GM23338 (cell line): ENCODE measurements at places on chromosomes 5 and 9.

GRCh38 chr9:114656301-114656700 lies 1.3 kb downstream of the TEX53 start:
- no peak for DNase-seq

GRCh38 chr9:109588415-109588814 lies 90.3 kb upstream of the PTPN3 start:
- DNase-seq, result no peak

DNA sequence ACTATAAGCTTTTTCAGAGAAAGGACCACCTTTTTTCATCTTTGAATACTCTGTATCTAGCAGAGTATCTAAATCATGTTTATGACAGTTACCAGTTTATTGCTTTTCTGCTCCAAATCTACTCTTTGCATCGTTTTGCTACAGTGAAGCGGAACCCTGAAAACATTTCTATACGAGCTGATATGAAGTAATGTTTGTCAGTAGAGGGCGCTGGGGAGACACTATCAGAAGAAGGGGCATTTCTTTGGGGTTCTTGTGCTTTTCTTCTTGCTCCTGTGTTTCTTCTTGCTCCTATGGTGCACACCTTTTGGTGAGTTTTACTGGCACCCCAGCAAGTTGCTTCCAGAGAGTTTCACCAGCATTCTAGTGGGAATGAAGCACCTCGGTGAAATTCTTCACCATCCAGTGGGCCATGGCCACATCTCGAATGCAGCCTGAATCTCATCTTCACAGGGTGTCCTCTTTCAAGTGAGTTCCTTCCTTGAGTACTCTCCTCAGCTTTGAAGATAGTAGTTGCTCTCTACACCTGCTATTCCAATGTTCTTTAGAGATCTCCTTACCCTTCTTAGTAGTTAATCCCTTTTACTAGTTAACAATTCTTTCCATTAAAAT lies 98.4 kb downstream of the FGF1 start:
- DNase-seq, result peak; percentile 93

DNA sequence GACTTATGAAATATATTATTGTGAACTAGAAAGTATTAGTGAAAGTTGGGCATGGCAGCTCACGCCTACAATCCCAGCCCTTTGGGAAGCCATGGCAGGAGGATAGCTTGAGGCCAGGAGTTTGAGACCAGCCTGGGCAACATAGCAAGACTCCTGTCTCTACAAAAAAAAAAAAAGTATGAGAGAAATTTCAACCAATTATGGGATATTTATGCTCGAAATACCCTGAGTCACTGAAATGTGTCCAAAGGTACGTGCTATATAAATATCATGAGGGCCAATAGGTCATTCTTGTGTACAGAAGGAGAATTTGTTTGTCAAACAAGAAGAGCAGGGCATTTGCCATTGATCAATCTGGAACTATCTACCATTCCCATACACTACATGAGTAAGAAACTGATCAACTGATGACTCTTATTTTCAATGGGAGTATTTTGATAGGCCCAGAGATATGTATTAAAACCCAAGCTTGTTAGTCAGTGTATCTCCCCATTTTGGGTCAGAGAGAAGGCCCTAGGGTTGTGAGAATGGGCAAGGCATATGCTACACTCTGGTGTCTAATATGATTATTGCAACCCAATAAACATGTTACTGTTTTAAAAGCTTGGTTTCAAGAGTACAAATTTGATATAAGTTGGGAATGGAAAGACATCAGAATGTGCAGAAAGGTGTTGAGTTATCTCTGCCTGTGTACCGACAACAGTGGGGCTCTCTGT lies 21.7 kb upstream of the HOMER1 start:
- DNase-seq, result no peak

- no peak for DNase-seq
Observed at GRCh38 chr9:20355022-20355421, 267.3 kb downstream of the MLLT3 start.

DNA sequence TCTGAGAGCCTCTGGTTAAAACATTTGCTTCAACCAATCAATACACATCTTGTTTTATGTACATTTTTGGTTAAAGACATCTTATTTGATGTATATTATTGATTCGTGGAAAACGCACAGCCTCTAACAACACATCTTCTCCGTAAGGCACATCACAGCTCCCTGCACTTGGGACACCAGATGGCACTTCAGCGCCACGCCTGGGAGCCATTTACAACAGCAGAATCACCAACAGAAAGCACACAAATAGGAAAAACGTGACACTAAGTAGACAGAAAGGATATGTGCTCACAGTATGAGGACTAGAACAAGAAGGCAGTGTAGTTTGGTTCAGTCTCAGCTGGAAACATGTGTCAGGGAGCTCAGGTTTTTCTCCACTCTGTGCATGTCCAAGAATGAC lies 199.7 kb downstream of the ROR2 start:
- no peak for DNase-seq

GRCh38 chr9:4118666-4119065 lies 181.2 kb downstream of the GLIS3 start:
- no peak for DNase-seq

DNA sequence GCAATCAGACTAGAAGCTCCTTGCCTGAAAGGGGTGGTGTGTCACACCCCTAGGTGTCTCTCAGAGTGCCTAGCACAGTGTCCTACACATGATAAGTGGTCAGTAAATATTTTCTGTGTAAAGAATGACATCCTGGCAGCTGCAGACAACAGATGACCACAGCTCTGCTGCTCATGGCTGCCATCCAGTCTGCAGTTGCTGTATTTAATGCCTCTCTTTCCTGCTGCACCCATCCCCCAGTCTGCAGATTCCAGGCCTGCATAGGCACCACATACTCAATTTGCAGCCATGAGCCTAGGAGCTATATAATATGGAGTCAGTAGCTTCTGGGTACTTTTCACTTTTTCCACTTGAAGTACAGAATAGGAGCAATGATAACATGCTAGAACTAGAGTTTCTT lies 94.9 kb upstream of the NR4A3 start:
- DNase-seq, result no peak

DNA sequence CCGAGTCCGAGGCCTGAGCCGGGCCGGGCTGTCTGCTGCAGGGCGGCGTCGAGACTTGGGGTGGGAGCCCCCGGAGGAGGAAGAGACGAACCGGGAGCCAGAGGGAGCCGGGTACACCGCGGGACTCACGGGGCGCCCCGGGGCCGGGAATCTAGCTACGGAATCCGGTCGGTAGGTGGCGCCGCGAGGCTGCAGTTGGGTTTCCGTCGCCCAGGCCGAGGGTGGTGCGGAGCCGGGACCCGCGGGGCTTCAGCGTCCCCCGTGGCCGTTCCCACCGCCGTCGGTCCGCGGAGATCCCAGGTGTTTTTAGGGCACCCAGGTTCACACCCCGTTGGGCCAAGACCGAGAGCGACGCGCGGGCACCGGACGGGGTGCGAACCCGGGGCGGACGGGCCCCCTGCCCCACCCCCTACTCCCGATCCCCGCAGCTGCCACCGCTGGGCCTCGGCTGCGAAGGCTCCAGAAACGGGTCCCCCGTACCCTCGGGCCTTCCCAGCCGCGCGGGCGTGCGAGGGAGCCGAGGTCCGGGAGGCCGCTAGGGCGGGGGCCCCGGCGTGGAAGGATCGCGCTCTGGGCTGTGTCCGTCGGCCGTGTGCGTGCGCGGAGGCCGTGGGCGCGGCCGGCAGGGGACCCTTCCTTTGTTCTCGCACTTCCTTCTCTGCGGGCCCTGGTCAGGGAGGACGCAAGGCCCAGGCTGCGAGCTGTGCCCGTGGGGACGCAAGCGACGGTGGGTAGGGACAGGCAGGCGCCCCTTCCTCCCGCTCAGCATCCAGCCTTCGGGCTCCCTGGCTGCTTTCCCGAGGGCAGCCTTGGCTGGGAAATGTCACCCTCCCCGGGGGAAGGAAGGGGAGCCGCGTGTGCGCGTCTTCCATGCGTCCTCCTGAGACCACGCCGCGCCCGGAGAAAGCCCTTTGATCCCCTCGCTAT lies 146.6 kb downstream of the GAPVD1 start:
- DNase-seq, result peak; percentile 90

GRCh38 chr5:31197183-31197582 lies 3.7 kb downstream of the CDH6 start:
- DNase-seq, result no peak

GRCh38 chr5:115895821-115896220 lies 54.1 kb downstream of the AP3S1 start:
- no peak for DNase-seq

GRCh38 chr9:70419556-70420440 lies 5.3 kb upstream of the KLF9 start:
- peak; percentile 84 for DNase-seq

DNA sequence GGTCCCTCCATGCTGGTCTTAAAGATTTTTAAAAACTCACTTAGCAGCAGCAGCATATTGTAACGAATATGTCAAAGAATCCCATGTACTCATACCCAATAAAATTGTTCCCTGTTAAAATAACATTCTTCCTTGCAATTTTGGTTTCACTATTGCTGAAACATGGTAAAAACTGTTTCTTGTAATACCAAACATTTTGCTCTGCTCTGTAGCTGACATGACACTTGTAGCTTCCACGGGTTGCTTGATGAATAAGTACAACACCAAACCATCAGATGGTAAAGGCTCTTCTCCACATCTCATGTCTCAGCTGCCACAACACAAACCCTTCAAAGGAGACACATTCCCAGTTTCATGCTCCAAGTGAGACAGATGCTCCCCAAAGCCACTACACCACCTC lies 180.7 kb upstream of the PTGER4 start:
- DNase-seq, result no peak

DNA sequence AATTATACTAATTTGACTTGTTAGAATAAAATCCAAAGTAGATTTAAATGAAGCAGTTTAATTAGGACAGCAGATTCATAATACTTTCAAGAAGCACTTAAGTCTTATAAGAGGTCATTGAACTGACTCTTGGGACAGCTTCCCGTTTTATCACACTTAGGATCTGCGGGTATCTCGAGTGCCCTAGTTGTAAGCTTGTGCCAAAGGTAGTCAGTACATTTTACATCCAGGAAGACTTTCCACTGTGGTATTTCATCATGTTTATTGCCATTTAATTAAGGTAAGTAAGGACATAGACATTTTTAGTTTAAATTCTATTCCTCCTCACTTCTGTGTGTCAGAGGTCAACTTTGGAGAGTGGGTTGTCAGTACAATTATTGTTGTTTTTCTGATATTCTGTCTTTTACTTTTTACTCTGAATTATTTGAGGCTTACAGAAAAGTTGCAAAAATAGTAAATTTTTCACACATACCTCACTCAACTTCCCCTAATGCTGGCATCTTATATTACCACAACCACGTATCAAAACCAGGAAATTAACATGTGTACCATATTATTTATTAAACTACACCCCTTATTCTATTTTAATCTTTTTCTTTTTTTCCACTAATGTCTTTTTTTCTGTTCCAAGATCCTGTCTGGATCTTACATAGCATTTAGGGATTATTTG lies 7.5 kb upstream of the ZNF367 start:
- no peak for DNase-seq

DNA sequence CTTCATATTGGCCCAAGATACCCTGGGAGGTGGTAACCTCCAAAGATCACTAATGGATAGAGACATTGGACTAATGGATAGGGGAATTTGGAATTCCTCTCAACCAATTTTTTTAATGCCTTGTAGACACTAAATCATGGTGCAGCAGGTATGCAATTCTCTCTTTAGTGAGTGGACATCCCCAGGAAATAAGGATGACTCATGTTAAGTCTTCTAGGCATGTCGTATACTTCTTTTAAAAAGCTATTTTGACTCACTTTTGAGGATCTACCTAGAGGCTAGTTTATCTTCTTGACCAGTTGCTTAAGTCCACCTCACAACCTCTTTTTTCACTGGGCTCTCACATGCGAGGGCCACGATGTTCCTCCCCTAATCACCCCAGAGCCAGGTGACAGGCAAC lies 211.6 kb upstream of the CDH12 start:
- DNase-seq, result no peak

DNA sequence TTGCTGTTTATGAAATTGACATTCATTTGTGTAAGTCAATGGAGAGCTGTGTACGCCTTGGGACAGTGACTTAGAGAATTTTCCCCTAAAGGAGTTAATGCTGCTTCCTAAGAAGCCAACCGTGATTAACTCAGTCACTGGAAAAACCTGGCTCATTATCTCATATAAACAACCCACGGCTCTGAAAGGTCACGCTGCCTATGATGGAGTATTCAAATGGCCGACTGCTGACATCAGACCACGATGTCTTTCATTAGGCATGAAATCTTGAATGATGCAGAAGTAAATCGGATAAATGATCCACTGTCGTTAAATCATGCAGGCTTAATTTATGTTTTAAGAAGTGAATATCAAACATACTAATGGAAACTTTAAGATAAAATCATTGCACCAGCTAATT lies 603.7 kb downstream of the RAB3C start:
- no peak for DNase-seq

- DNase-seq, result peak; percentile 59
Observed at GRCh38 chr5:124906339-124907097, 160.1 kb upstream of the ZNF608 start.

- DNase-seq, result peak; percentile 59
Observed at GRCh38 chr9:121222524-121223171, 21.0 kb upstream of the RAB14 start.

- no peak for DNase-seq
Observed at GRCh38 chr5:106489004-106489403, 1181.7 kb downstream of the EFNA5 start.

DNA sequence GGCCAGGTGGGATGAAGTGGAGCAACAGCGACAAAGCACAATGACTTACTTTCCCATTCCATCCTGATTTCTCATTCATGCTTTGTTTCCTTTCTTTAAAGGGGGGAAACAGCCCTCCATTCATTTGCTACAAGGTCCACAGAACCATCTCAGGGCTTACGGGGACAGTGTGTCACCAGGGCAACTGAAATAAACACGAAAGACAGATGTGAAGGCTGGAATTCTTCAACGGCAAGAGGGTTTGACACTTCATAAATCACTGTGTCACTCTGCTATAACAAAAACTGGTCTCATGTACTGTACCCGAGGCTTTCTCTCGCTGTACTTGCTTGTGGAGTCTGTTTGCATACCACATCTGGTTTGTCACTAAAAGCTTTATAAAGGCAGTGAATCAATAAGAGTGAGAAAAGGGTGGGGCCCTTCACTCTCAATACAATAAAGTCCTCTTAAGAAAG lies 150.8 kb downstream of the EFNA5 start:
- peak; percentile 55 for DNase-seq

DNA sequence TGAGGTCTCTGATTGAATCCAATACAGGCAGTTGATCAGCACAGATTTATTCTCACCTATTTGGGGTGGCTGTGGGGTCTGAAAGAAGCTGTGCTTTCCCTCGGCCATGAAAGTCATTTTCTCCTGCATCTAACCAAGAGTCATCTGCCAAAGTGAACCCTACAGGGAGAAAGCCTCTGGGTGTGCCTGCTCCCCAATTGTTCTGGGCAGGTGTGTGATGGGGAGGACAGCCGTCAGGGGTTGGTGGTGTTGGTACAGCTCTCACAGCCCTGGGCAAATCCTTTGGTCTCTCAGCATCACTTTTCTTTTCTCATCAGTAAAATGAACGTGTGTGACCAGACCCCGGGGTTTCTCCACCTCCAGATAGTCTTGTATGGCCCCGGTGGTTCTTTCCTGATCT lies 2.5 kb downstream of the PHF2 start:
- no peak for DNase-seq

DNA sequence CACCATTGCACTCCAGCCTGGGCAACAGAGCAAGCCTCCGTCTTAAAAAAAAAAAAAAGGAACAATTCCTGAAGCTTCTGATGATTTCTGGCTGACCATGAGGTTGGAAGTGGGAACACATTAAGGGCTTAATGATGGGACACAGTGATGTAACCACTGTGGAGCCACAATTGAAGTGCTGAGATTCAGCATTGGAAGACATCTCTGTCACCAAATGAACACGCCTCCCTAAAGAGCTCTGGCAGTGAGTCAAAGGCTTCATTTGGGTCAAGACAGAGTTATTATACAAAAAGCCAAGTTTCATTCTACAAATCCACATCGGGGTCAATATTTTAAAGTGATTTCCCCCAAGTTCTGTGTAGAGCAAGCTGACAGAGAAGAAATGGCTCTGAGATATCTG lies 4.5 kb upstream of the S1PR3 start:
- DNase-seq, result no peak
